ENCODE measurements at places on chromosomes 4 and X.

- DNase-seq, result no peak
Observed at GRCh38 chr4:183746305-183747229, 87.5 kb downstream of the TRAPPC11 start.

DNA sequence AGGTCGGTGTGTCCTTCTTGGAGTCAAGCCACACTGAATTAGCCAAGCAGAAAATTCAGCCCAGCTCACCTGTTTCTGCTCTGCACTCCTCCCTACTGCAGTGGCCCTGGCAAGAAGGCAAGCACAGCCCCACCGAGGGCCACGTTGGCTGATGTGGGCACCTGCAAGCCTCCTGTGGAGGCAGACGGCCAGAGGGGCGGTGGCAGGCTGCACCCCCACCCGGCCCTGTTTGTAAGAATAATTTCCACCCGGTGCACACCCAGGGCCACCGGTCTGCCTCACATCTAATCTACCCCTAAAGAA, 18.8 kb downstream of the PPP2R2C start:
- no peak for DNase-seq

- no peak for DNase-seq
Observed at GRCh38 chrX:49308604-49309269, 5.3 kb downstream of the GAGE10 start.

DNA sequence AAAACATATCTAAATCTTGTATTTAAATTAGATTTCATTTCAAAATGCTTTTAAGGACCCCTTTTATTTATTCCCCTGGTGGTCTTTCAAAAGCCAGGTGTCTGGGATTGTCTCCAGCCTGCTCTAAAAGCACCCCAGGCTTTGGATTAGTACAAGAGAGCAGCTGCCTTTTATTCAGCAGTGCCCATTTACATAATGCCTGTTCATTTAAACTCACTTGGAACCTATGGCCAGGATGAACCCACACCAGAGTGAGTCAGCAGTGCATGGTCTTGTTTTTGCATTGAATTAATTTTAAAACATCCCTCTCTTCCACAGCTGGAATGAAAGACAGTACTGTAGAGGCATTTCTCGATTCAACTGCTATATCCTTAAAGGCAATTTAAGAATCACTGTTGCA, 64.1 kb upstream of the TENM3 start:
- DNase-seq, result no peak

DNA sequence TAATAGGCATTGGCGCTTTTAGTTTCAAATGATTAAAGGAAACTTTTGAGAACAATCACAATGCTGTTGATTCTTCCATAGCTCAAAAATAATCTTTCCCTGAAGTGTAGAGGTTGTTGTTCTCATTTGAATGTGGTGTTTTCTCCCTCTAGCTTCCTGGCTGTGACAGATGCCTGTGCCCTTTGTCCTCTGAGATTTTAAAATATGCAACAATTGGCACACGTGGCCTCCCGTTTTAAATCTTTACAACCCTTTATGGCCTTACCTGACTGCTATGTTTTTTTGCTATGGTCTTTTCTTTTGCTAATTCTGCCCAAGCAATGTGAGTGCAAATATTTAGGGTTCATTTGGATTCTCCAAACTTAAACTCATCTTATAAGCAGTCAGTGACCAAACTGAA, 22.9 kb upstream of the CASK start:
- DNase-seq, result no peak

- no peak for DNase-seq
Observed at GRCh38 chr4:111960241-111960667, 185.0 kb upstream of the FAM241A start.

DNA sequence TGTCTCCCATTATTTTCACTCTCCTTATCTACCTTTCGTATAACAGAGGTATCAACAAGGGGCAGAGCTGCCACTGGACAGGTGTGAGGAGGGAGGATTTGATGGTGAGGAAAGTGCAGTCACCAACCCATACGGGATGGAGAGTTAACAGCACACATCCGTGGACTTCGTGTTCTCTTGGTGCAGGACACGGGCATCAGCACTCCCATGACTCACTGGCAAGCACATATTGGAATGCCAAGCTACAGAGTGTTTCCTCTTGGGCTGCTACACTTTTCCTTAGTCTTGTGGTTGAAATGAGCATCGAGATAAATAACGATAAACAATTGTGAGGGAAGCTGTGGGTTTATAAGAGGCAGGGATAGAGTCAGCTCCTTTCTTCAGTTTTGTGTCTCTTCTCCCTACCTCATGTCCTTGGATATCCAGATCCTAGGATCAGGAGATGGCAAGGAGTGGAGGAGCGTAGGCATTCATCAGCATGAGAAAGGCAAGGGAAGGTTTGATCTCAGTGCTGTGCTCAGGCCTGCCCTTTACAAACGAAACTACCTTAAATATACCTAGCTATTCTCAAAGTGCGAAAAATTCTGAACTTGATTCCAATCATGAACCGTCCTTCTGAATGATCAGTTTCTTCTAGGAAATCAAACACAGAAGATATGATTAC, 96.3 kb downstream of the ZNF827 start:
- no peak for DNase-seq

DNA sequence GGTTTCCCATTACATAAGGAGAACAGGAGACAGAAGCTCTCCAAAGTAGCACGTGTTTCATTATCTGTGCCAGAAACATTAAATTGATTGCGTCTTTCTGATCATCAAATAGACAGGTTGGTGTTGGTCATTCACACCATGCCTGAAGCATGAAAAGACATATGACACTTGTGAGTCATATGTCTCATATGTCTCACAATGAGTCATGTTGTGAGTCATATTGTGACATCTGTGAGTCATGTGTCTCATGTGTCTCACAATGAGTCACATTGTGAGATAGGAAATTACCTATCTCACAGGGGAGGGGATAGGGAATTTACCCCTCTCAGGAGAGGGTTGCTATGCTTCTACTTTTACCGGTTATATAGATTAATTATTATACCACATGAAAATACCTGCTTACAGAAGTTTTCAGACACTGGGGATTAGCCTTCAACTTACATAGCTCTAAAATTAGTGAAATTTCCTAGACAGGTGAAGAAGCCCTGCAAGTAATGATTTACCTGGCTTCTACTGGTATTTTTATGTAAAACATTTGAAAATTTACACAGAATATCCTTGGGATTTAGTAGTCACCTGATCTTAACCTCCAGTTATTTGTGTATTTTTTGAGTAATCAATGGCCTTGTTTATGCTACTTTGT, 80.8 kb downstream of the NPFFR2 start:
- no peak for DNase-seq
